ENCODE measurements at places on chromosomes 3 and 15. TPM values are rescaled to one million over a fixed set of nuclear protein-coding genes. Genes with fewer than 3 reads are reported as not detected.

Gene B4GALT4
- polyA plus RNA-seq, result 17.9 TPM

Gene SLTM
- 65.6 TPM for polyA plus RNA-seq

DNA sequence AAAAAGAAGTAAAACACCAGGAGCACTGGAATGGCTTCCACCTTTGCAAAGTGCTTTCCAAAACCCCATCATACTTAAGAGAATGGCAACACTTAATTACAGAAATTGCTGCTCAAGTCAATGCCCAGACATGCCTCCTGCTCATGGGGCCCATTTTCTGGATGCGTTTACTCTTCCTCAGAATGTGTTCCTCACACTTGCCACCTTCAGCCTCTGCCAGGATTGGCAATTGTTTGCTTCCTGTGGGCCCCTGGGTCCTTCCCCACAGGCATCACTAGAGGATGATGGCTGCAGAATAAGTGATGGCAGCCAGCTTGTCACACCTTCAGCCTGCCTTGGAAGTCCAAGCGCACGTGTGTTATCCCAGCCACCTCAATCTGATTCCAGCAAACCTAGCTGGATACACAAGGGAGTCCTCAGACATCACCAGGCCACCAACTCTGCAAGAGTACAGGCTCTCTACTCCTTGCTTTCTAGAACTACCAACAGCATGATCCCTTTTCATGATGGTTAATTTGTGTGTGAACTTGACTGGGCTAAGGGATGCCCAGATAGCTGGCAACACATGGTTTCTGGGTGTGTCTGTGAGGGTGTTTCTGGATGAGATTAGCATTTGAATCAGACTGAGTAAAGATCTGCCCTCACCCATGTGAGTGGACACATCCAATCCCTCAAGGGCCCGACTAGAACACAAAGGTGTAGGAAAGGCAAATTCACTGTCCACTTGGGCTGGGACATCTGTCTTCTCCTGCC lies 4.9 kb upstream of the NUP210 start:
- no peak for DNase-seq

DNA sequence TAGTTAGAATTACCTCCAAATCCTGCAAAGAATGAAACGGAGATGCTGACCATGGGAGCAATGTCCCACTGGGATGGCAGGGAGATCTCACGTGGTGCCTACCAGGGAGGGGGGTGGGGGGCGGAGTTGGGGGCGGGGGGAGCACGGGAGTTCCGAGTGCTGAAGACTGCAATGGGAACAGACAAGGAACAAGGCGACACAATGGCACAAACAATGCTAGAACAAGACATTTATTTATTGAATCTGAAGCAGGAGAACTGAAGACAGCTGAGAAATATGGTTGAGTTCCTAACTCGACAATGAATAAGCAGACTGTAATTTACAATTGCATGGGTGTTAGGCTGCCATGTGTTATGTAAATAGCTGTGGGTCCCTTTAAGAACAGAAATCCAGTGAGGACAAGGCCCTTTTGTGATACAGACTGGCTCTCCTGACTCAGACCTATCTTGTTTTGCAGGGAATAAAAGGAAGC lies 91.2 kb downstream of the AQP9 start:
- DNase-seq, result no peak

GRCh38 chr15:60448668-60449360 lies 30.1 kb downstream of the ICE2 start:
- DNase-seq, result no peak

- DNase-seq, result no peak
Observed at GRCh38 chr3:113743006-113743630, 2.9 kb downstream of the NAA50 start.

- no peak for DNase-seq
Observed at GRCh38 chr15:59894835-59895234, 109.3 kb upstream of the FOXB1 start.

Gene HTD2
- 35.8 TPM for polyA plus RNA-seq

- no peak for DNase-seq
Observed at GRCh38 chr3:159796744-159797143, 191.9 kb upstream of the IL12A start.

Gene SNTN
- polyA plus RNA-seq, result not detected

DNA sequence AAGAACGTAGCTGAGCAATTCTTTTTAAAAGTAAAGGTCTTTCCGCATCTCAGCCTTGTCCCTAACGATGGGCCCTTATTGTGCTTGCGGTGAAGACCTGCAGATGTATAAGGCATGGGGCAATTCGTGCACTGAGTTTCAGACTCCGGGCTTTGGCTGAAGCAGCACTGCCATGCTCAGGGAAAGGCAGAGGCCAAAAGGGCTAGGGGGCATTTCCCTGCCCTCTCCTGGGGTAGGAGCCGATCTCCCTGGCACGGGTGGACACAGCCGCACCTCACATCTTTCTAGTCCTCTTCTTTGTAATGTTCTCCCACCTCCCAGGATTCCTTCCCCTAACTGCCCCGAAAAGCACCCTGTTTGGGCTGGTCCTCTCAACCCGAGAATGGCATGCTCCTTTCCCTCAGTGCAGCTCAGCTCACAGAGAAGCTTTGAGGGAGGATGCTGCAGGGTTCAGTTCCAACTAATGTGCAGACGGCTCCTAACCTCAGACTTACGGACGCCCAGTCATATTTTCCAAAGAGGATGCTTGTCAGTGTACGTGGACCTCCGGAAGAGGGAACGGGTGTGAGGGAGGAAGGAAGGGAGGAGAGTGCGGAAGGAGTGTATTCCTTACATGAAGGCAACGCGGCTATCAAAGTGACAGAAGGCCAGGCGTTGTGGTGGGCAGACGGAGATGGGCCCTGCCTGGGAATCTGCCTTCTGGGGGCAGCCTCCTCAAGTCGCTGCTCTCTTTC lies 61.2 kb downstream of the SYNM start:
- no peak for DNase-seq

DNA sequence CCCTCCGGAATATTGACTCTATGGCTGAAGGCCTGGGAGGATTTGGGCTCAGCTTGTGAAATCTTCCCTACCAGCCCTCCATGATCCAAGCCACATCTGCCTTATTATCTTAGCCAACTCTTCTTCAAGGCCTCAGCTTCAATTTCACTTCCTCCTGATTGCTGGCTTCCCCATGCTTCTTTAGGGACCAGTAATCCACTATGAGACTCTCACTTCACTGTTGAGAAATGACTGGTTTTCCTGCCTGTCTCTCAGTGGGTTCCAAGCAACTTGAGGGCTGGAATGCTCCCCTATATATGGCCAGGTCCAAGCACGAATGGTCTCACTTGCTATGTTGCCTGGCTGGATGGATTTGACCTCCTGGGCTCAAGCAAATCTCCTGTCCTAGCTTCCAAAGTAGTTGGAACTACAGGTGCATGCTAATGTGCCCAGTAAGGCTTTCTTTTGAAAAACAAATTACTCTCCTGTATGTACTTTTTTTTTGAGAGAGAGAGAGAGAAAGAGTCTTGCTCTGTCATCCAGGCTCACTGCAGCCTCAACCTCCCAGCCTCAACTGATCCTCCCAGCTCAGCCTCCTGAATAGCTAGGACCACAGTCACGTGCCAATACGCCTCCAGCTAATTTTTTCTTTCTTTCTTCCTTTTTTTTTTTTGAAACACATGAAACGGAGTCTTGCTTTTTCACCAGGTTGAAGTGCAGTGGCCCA lies 7.9 kb upstream of the PIK3CB start:
- no peak for DNase-seq

Gene ZNF620
- 3.8 TPM for polyA plus RNA-seq

DNA sequence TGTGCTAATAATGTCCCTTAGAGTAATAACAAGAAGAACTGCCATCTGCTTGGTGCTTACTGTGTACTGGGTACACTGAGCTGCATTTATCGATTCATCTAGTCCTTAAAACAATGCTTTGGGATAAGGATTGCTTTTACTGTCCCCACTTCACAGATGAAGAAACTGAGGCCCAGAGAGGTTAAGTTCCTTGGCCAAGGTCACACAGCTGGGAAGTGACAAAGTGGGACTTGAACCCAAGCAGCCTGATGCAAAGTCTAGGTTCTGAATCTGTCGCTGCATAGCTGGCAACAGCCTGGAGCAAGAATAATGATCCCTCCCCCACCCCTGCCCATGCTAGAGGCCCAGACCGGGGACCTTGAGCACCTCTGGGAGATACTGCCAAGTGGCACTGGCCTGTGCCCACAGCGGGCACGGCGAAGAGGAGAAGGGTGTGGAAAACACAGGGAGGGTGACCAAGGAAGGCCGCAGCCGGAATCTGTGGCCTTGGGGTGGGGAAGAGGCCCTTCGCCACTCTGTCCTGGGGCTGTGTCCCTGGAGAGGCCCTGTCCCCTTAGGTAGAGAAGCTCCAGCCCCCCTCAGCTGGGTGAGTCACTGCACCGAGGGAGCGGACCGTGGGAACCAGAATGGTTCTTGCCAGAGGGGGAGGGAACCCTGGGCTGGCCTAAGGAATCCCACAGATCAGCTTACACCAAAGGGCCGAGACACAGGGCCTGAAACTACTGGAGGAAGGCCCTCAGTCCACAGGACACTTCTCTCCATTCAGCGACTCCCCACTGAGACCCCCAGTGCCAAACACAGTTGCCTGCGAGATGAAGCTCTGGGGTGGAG lies 3.5 kb downstream of the PLXND1 start:
- no peak for DNase-seq

DNA sequence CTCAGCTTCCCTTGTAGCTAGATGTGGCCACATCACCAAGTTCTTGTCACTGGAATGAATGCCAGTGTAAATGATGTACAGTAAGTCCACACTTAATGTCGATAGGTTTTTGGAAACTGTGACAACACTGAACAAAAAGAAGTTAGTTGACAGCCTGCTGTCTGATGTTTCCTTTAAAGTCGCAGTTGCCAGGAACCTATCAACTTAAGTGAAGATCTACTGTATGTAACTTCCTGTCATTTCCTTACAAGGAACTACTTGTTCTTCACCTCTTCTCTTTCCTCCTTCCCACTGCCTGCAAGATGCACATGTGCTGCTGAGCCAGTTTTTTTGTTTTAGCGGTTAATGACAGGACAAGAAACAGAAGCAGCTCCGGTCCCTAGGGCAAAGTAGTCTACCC lies 44.6 kb downstream of the HDGFL3 start:
- DNase-seq, result no peak

Gene CHRNA5
- 0.12 TPM for polyA plus RNA-seq

GRCh38 chr3:31911643-31912042 lies 69.4 kb downstream of the OSBPL10 start:
- DNase-seq, result no peak

DNA sequence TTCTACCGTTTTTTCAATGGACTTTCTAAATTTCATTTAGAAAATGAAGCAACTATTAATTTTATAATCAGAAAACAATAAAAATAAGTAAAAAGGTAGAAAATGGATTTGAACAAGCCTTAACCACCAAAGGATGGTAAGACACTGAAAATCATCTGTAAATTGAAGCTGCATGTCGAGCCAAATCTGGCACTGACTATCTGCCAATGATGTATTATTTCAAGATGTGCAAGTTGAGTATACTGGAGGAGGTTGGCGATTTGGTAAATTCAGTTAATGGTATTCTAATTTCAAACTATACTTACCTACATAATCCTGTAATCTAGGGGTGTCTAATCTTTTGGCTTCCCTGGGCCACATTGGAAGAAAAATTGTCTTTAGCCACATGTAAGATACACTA lies 93.5 kb downstream of the FMN1 start:
- DNase-seq, result no peak

Gene CGNL1
- not detected for polyA plus RNA-seq

GRCh38 chr15:75104804-75105557 lies 81.6 kb downstream of the PPCDC start:
- peak; percentile 52 for DNase-seq

Gene ACSBG1
- polyA plus RNA-seq, result not detected

Gene CCR3
- polyA plus RNA-seq, result not detected

DNA sequence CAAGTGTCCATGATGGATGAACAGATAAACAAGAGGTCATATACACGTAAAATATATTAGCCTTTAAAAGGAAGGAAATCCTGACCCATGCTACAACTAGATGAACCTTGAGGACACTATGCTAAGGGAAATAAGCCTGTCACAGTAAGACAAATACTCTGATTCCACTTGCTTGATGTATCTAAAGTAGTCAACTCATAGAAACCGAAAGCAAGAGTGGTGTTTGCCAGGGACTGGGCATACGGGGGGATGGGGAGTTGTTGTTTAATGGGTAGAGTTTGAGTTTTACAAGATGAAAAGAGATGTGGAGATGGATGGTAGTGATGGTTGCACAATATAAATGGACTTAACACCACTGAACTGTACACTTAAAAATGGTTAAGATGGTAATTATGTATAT lies 65.4 kb downstream of the C3orf70 start:
- DNase-seq, result no peak

Gene MKRN3
- 1.5 TPM for polyA plus RNA-seq

Gene KNG1
- polyA plus RNA-seq, result not detected

Gene ROBO2
- polyA plus RNA-seq, result not detected

DNA sequence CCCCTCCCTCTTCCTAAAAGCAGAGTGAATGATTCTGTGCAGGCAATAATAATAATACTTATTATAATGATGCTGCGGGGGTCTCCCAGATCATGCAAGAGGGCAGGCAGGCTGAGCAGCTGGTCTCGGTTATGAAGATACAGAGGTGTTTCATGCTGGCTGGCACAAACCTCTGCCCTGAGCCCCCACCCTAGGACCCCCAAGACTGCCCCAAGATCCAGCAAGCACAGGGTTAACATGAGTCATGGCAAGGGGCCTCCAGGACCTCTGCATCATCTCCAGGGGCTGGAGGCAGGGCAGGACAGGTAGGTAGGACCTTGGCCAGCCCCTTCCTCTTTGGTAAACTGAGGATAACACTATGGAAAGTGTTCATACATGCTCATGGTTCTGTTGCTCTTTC lies 2.7 kb downstream of the MGLL start:
- no peak for DNase-seq

Gene RPL39L
- 4.0 TPM for polyA plus RNA-seq

DNA sequence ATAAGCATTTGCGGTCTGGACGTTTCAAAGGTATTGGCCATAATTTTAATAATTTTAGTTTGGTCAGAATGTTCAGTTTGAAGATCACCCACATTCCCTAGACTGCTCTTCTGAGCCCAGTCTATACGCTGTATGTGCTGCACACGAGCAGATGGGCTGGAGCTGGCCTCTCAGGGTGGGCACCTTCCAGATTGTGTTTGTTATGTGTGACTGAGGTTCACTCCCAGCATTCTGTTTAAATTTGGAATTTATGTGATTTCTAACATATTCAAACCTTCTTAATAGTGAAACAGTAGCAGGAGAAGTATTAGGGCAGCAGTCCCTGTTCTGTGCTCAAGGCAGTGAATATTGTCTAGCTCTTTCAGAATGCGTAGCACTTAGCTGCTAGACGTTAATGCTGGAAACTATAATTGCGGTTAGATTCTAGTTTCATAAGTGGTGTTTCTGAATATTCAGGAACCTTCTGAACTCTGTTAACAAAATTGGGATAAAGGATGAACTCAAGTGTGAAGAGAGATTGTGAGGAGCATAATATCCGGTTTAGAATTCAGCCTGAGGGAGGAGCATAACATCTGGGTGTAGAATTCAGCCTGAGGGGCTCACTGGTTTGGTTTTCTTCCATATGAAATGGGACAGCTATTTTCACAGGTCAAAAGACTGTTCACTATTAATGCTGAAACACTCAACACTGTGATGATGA lies 68.6 kb upstream of the RPL35A start:
- no peak for DNase-seq

DNA sequence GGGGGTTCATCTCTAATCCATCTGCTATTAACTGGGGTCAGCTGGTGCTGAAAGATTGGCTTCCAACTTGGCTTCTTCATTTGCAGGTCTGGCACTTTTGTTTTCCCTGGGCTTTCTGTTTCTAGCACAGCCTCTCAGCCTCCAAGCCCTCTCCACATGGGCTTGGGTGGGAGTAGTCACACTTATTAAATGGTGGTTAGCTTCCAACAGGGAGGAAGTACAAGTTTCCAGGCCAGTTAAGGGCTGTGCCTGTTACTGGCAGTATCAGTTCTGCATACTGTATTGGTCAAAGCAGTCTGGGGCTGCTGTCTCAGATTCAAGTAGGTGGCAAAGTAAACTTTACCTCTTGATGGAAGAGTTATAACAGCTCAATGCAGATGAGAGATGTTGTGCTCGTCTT lies 627.1 kb upstream of the CCDC54 start:
- DNase-seq, result no peak
